Right atrium auricular region (tissue), 2 donors: ENCODE measurements at places on chromosomes 11 and 22.

DNA sequence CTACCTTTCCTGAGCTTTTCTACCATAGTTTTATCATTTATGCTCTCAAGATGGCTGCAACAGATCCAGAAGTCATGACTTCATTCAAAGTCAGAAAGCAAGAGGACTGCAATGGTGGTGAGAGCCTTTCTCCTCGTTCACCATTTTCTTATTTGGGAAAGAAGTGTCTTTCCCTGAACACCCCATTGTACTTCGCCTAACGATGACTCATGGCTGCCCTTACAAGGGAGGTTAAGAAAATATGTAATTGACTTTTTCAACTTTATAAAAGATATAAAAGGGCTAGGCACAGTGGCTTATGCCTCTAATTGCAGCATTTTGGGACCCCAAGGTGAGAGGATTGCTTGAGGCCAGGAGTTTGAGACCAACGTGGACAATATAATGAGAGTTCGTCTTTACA is 541.7 kb downstream of the METTL15 start:
- DNase-seq = no peak

DNA sequence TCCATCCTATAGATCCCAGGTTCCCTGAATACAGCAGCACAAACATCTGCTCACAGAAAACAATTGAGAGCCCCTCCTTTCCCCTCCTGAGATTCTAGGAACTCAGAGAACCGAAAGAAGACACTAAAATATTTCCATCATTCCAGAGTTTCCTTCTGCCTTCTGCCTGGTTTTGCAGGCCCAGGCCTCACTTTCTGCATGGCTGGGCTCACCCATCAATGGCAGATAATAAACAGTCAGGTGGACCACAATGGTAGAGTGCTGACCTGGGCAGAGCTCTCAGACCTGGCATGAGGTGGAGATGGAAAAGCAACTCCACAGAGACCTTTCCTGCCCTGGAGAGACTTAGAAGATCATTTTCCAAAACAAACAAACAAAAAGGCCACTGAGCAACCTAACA is 389.1 kb downstream of the NXPE2 start:
- no peak for DNase-seq

DNA sequence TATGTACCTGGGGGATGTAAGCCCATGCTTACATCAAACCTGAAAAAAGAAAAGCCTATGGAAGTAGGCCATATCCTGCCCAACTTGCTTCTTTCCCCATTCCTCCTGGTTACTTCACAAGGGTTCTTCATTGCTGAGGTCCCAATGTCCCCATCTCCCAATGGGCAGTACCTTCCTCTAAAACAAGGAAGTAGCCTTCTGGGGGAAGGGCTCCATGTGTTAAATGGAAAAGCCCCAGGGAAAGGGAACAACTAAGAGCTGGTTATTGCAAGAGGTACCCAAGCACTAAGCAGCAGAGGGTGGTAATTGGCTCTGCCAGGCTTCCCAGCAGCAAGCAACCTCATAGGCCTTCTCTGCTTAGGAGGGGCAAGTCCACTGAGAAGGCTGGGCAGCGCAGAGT is 11.3 kb downstream of the TMEM216 start:
- no peak for DNase-seq

DNA sequence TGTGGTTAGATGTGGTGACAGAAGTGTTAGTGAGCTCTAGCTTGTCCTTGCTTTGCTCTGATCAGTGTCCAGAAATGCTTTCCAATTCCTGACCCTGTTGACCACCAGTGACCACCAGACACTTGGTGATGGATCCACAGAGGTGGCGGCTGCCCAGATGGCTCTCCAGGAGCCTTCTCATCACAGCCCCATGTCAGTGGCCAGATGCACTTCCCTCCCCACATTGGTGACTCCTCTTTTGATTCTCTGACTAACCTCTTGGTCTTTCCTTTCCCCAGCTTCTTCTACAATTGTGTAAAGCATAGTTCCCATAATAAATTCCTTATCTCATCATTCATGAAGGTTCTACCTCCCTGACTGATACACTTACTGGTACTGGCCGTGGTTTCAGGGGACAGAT is 40.1 kb upstream of the CXCR5 start:
- no peak for DNase-seq

DNA sequence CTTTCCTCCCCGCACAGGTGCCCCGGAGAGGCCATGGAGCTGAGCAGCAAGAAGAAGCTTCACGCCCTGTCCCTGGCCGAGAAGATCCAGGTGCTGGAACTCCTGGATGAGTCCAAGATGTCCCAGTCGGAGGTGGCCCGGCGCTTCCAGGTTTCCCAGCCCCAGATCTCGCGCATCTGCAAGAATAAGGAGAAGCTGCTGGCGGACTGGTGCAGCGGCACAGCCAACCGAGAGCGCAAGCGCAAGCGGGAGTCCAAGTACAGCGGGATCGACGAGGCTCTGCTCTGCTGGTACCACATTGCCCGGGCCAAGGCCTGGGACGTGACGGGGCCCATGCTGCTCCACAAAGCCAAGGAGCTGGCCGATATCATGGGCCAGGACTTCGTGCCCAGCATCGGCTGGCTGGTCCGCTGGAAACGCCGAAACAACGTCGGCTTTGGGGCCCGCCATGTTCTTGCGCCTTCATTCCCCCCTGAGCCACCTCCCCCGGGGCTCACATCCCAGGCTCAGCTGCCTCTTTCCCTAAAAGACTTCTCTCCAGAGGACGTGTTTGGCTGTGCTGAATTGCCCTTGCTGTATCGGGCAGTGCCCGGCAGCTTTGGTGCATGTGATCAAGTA is 1.3 kb downstream of the TIGD3 start:
- no peak for DNase-seq

DNA sequence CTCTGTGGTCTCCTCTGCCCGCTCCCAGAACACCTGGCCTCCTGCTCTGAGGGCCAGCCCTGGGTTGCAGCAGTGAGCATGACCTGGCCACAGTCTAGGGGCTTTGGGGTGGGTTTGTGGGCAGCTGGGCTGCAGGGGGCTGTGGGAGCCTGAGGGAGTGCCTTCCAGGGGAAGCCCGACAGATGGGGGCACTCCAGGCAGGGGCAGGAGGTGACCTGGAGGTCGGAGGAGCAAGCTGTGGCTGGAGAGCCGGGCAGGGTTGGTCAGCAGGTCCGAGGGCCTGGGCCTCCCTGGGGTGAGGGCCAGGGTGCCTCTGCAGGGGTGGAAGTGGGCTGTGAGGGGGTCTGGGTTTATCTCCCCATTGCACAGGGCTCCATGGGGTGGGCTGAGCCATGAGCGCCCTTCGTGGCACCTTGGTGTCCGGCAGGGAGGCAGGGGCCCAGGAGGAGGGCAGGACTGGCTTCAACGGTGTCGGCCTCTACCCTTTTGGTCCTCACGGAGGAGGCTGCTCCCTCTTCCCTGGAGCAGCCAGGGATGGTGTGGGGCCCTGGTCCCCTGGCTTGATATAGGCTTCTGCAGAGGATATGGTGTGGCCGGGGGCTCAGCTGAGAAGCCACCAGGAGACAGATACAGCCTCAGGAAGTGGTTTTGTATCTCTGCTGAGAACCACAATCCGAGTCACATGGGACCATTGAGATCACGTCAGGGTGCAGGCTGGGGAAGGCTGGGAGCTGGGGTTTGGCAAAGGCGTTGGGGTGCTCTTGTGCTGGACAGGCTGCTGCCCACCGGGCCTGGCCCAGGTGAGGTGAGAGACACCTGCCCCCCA is 22.3 kb downstream of the KCNQ1 start:
- peak; percentile 53 for DNase-seq

DNA sequence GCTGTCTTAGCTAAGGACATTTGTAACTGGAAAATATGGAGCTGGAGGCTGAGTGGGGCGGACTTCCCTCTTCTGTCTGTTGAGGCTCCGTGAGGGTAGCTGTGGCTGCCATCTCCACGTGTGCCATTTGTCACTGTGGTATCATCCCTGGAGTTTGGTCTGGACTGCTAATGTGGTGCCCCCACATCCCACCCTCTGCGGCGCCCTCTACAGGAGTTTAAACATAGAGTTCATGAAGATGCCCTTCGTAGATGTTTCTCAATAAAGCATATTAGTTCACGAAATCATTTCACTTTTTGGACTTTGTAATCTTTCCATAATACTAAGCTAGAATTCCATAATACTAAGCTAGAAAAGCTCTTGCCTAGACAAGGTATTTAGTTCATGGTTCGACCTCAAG is 52.4 kb downstream of the TECTA start:
- DNase-seq = no peak

- DNase-seq = no peak
Measured at GRCh38 chr11:46693597-46694012, 6.8 kb downstream of the ARHGAP1 start.

DNA sequence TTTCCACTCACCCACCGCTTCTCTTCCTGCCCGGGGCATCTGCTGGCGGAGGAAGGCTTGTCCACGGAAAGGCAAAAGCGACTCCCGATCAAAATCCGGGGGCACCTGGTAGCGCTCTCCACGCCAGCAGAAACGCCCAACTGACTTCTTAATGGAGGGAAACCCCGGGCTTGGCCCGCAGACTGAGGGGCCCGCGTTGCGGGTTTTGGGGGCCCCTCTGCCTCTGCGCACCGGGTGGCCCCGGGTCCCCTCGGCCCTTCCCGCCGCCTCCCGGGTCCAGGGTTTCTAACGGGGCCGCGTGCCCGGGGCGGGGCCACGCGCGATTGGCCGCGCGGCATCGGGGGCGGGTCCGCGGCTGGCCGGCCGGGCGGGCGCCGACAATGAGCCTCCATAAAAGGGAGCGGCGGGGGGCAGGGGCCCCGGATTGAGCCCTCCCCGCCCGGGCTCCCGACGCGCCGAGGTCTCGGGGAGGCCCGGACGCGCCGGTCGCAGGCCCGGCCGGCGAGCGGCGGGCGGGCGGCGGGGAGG is at the start of gene SPINDOC:
TSS of gene SPINDOC (plus strand) at position 422 of the 528 bp plus-strand sequence. CDS start 231 bp downstream, outside the sequence.
- DNase-seq = peak; percentile 66

DNA sequence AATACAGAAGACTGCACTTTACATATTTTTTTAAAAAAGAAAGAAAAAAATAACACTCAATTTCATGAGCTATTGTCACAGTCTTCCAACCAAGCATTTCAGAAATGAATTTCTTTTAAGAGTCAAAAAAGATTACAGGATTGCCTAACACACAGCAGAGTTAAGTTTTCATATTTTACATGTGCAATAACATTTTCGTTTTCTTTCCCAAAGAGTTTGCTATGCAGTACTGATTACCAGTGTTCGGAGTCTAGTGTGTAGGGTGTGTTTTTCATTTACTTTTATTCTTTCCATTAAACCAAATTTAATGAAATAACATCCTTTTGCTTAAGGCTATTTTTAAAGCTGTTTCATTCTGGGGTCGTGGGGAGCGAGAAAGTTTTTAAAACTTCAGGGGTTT is 53.2 kb downstream of the MN1 start:
- DNase-seq = no peak

GRCh38 chr22:37485395-37486223 is 575 bp downstream of the MFNG start:
- DNase-seq = no peak

- no peak for DNase-seq
Measured at GRCh38 chr22:43085658-43086606, 3.3 kb downstream of the TTLL1 start.

DNA sequence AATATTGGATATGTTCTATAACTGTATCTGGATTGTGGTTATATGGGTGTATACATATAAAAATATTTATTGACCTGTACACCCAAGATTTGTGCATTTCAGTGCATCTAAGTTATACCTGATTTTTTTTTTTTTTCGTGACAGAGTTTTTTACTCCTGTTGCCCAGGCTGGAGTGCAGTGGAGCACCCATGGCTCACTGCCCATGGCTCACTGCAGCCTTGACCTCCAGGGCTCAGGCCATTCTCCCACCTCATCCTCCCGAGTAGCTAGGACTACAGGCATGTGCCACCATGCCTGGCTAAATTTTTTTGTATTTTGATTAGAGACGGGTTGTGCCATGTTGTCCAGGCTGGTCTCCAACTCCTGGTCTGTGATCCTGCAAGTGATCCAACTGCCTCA is 24.3 kb downstream of the ATG13 start:
- DNase-seq = no peak

DNA sequence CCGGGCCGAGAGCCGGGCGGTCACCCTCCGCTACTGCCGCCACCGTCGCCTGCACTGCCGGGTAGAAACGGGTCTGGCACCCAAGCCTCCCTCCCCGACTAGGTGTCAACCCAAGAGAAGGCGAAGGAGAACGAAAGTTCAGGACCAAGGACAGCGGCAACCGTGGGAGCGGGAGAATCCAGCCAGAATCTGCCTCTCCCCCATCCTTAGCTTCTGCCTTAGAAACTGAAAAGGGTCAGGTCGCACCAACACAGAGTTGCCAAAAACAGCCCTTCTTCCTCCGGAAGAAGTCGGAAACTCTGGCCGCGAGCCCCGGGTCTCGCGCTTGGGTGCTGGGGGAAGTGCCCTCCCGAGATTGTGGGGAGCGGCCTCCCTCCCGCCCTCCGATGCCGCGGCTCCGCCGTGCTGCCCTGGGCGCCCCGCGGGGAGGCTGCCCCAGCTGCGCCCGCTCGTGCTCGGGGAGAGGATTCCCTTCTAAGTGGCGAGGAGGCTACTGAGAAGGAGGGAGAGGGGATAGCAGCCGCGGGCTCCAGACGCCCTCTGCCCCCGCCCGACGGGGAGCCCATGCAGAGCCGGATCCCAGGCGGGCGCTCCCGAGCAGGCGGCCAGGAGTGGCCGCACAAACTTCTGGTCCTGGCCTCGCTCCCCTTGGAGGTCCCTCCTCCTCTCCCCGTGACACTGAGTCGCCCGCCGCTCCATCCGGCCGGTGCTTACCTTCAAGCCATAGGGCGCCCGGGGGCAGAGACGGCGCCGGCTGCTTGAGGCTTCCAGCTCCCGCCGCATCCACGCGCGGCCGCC is 637 bp downstream of the DRD2 start:
- DNase-seq = no peak

GRCh38 chr22:50301581-50301991 is 5.9 kb downstream of the PLXNB2 start:
- DNase-seq = no peak

DNA sequence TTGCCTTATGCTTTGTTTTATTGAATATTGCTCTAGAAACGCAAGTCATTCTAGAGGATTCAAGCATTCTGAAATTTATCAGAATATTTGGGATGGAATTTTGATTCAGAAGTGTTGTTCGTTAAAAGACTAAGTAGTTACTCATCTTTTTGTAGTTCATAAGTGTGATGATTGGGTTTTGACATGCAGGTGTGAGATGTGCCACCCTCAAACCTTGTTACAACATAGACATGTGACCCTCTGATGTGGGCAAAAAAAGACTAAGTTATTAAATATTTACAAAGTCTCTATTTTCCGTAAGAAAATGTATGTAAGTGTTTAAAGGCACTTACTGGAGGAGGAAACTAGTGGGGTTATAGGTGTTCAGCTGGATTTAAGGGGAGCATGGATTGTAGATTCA is 8.9 kb downstream of the YWHAH start:
- no peak for DNase-seq
